ENCODE measurements at places on chromosomes 1 and 21.

DNA sequence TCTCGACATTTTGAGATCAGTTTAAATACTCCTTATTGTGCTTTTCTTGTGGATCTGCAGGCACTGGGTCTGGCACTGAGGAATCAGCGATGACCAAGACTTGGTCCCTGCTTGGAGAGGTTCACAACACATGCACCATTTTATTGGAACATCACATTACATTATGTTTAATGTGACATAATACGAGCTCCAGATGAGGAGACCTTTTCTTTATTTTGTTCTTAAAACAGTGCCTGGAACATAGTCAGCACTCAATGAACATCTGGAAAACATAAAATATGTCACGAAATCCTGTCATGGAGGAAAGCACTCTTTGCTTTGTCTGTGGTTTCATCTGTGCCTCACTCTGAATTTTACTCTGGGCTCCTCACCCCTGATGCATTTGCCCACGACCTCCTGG lies 110.7 kb downstream of the ST6GALNAC3 start:
- no peak for DNase-seq

DNA sequence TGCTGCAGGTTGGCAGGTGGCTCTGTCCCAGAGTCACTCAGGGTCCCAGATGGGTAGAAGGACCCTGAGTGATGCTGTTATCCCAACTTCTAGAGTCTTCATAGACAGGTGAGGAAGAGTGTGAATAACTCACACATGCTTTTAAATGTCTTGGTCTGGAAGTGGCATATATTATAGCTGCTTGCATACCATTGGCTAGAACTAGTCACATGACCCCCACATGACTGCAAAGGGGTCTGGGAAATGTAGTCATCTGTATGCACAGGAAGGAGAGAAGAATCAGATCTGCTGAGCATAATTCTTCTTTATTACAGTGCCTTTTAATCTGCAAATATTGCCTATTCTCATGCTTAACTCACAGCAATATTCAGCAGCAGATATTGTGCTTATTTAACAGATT lies 28.2 kb upstream of the KLHDC7A start:
- DNase-seq, result no peak

DNA sequence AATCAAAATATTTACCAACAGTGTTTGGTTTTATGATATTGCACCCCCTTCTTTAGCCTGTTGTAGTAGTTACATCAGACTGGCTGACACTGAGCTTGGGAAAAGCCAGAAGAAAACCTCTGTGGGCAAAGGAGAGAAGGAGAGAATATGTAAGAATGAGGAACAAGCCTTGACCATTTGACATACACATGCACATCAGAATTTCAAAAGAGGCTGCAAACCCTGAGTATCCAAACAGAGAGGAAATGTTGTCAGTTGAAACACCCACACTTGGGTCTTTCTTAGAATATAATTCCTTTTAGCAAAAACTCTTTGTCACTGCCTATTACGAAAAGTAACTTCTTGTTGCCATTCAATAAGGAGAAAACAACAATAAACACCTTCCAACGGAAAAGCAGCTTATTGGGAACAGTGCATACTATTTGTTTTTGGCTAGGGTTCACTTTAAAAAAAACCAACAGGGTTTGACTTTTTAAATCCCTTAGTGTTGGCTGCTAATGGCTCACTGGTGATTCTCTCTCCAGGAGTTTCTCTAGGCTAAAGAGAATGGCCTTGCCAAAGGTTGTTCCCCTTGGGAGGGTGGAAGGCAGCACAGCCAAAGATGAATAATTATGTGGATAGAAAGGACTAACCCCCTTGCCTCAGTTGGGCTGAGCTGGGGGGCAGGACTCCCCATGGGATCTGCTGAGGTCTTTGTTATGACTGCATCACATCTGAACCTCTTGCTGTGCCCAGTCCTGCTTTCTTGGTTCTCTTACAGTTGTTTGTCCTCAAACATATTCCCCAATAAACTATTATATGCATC lies 48.9 kb downstream of the GORAB start:
- no peak for DNase-seq

GRCh38 chr1:157360023-157360390 lies 192.3 kb downstream of the FCRL5 start:
- no peak for DNase-seq

GRCh38 chr1:12614402-12615158 lies 3.4 kb downstream of the DHRS3 start:
- DNase-seq, result no peak

DNA sequence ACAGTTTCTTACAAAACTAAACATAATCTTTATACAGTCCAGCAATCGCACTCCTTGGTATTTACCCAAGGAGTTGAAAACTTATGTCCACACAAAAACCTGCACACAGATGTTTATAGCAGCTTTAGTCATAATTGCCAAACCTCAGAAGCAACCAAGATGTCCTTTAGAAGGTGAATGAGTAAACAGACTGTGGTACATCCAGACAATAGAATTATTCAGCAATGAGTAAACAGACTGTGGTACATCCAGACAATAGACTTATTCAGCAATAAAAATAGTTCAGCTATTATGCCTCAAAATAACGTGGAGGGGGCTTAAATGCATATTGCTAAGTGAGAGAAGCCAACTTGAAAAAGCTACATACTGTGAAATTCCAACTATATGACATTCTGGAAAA lies 87.0 kb upstream of the GALNT2 start:
- DNase-seq, result no peak

GRCh38 chr1:240474133-240474614 lies 137.8 kb downstream of the GREM2 start:
- DNase-seq, result no peak

GRCh38 chr1:165887877-165888551 lies 60.6 kb downstream of the UCK2 start:
- DNase-seq, result no peak

DNA sequence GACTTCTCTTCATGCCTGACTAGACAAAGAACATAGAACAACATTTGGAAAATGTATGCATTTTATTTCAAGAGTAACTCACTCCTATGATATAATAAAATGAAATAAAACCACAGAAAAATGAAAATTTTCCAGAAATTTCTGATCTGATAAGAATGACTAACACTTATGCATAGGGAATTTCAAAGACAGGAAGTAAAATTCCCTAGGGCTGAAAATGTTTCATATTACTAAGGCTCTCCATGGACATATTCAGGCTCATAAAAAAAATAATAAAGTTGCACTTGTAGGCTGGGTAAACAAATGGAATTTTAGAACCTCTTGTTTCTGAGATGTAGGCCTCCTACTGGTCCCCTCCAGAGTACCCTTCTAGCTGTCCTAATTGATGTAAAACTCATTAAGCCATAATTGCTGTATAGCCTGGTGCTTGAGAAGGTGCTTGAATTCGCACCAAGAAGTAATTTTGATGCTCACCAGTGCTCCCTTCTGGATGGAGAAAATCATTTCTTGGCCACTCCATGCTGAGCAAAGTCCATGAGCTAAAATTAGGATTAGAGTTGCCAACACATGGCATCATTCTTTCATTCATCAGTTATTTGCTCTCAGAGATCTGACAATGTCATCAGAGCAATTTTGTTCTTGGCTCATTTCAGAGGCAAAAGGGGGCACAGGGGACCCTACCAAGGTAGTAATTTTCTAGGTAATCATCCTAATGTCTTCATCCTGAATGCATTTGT lies 641.0 kb upstream of the CAMK1G start:
- DNase-seq, result no peak

DNA sequence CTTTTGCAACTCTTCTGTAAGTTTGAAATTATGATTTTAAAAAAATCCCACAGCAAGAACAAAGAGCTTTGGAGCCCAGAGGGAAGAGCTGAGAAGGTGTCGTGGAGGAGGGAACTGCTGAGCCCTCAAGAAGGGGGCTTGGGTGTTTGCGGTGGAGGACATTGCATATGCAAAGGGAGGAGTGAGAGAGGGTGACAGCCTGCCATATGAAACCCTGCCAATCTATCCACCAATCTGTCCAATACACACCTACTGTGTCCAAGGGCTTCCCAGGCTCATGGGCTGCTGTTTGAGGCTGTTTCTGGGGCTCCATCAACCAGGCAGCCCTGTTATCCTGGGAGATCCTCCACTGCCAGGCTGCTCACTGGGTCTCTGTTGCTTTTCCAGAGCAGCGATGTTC lies 15.2 kb downstream of the WNT4 start:
- no peak for DNase-seq

GRCh38 chr1:91349524-91349923 lies 55.1 kb downstream of the HFM1 start:
- DNase-seq, result no peak
